ENCODE measurements at places on chromosomes 7 and 10. TPM values are rescaled to one million over a fixed set of nuclear protein-coding genes. Genes with fewer than 3 reads are reported as not detected.

The GJD4 gene
- total RNA-seq: not detected

The COMTD1 gene
- total RNA-seq: 49.8 TPM

The INHBA gene
- 0.50 TPM for total RNA-seq

The TMEM273 gene
- total RNA-seq: not detected

The NCAPG2 gene
- total RNA-seq: 36.5 TPM

The C10orf53 gene
- total RNA-seq: not detected

The ASZ1 gene
- not detected for total RNA-seq

The CALHM1 gene
- not detected for total RNA-seq

The AGAP5 gene
- 2.3 TPM for total RNA-seq

The SPDYE9 gene
- total RNA-seq: not detected

The PAPOLB gene
- total RNA-seq: not detected

The IL6 gene
- 7.2 TPM for total RNA-seq

The CPN1 gene
- total RNA-seq: 0.20 TPM

The TMEM139 gene
- 1.1 TPM for total RNA-seq

The AP1S1 gene
- total RNA-seq: 149 TPM

The LBX1 gene
- total RNA-seq: not detected

The NUTM2E gene
- total RNA-seq: 0.52 TPM

The GHRHR gene
- not detected for total RNA-seq

The CCZ1B gene
- 22.3 TPM for total RNA-seq

The TRIP6 gene
- total RNA-seq: 61.9 TPM

The EVX1 gene
- total RNA-seq: 0.07 TPM

The VIPR2 gene
- total RNA-seq: not detected

The FERD3L gene
- total RNA-seq: not detected

The HMX2 gene
- 0.10 TPM for total RNA-seq

The NUTM2D gene
- 1.1 TPM for total RNA-seq
